NCI-H1694 treated with DMSO at 0.1 percent for 48 hours (cell line): ENCODE measurements at places on chromosomes 7 and 10.

GRCh38 chr7:7944619-7945282 is 23.8 kb upstream of the GLCCI1 start:
- DNase-seq: peak; percentile 87

DNA sequence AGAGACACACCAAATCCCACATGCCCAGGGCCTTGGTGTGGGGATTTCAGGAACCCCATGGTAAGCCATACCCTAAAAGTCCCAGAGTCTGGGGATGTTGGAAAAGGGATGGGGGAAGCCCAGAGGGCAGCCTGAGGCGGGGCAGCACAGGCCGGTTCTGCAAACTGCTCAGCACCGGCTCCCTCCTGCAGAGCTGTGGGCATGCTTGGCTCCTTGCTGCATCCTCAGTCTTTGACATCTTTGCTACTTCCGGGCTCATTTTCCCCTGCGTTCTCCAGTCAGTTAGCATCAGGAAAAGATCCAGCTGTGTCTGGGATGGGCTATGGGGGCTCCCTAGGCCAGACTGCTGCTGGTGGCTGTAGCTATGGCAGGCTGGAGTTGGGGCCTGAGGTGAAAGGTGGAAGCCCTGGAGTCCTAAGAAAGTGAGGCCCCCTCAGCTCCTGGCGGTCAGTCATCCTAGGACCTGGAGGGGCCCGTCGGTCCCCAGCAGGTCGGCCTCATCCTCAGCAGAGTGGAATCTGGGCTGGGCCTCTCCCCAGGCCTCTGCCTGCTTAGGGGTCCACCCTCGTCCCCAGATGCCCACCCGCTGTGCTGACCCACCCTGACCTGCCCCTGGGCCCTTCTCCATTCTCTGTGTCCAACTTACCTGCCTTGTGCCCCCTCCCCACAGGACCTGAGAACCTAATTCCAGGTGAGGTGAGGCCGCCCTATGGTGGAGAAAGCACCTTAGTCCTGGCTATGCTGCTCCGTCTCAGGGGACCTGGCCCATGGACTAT is 9.3 kb downstream of the TBATA start:
- no peak for DNase-seq

- peak; percentile 33 for DNase-seq
Observed at GRCh38 chr7:74544706-74545469, 91.2 kb downstream of the GTF2IRD1 start.

DNA sequence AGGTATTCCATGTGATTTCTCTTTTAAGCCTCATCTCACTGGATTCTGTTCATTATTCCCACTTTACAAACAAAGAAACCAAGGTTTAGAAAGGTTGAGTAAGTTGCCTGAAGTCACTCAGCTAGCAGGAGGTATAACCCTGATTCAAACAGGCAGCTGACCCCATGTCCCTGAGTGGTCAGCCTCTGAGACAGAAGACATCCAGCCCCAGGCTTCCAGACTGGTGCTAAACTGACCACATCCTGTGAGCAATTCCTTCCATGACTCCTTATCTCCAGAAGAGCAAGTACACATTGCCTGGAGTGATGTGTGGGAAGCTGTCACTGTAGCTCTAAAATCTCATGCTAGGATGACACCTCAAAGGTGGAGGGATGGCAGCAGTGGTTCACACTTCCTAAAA is 3.7 kb downstream of the PLPP4 start:
- DNase-seq: no peak

GRCh38 chr10:102467971-102468438 is 16.7 kb upstream of the C10orf95 start:
- no peak for DNase-seq

- no peak for DNase-seq
Observed at GRCh38 chr10:14225379-14225778, 105.3 kb downstream of the FRMD4A start.

DNA sequence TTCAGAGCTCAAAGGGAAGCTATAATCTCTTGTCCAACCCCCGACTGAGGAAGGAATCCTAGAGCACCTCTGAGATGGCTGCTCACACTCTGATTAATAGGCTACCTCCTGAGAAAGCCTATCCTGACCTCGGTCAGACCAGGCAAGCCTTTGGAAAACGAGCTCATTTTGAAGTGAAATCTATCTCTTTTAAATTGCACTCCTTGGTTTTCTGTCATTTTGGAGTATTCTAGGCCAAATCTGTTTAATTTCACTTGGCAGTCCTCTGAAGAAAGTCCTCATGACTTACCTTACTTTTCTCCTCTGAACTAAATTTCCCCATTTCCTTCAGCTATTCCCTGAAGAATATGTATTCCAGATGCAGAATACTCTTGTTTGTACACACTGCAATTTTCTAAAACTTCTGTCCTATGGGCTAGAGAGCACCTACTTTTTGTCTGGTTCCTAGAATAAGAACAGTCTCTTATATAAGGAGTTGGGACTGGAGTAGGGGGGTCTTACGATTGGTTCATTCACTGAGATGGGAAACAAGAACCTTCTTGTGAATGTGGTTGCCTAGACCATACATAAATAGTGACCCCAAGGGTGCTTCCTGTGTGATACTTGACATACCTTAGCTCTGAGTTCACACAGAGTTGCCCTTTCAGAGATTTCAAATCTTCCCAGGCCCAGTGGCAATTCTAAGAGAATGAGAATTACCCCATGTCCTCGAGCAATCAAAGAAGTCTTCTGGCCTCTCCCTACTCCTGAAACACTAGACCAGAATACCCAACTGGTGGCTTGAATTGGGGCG is 31.9 kb upstream of the HPS1 start:
- no peak for DNase-seq

GRCh38 chr10:80173466-80173865 is 31.9 kb downstream of the ANXA11 start:
- DNase-seq: peak; percentile 23

GRCh38 chr10:103504181-103504783 is 10.8 kb downstream of the NEURL1 start:
- no peak for DNase-seq

GRCh38 chr10:110175406-110175805 is 32.0 kb upstream of the MXI1 start:
- DNase-seq: no peak

DNA sequence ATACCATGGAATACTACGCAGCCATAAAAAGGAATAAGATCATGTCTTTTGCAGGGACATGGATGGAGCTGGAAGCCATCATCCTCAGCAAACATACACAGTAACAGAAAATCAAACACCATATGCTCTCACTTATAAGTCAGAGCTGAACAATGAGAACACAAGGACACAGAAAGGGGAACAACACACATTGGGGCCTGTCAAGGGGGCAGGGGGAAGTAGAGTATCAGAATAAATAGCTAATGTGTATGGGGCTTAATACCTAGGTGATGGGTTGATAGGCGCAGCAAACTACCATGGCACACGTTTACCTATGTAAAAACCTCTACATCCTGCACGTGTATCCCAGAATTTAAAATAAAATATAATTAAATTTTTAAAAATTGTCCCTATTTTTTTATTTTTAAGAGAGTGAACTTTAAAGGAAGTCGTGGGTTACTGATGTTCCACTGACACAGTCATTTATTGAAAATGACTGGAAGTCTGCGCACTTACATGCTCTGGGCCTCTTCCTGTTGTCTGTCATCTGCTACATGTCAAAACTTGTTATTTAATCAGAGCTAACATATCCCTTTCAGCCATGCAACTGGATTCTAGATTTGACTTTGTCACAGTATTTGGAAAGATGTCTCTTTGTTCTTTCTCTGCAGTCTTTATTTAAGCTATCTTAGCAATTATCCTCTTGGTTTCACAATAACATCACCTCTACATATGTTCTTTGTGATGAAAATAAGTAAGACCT is 73.7 kb upstream of the ABCB5 start:
- no peak for DNase-seq

GRCh38 chr7:113918946-113919345 is at the start of gene PPP1R3A:
Gene PPP1R3A, minus strand, starts transcription at chr7:113919009. Its CDS starts 13 bp downstream, at chr7:113918996.
- DNase-seq: no peak

- no peak for DNase-seq
Observed at GRCh38 chr7:115642194-115642593, 388.4 kb downstream of the TFEC start.

DNA sequence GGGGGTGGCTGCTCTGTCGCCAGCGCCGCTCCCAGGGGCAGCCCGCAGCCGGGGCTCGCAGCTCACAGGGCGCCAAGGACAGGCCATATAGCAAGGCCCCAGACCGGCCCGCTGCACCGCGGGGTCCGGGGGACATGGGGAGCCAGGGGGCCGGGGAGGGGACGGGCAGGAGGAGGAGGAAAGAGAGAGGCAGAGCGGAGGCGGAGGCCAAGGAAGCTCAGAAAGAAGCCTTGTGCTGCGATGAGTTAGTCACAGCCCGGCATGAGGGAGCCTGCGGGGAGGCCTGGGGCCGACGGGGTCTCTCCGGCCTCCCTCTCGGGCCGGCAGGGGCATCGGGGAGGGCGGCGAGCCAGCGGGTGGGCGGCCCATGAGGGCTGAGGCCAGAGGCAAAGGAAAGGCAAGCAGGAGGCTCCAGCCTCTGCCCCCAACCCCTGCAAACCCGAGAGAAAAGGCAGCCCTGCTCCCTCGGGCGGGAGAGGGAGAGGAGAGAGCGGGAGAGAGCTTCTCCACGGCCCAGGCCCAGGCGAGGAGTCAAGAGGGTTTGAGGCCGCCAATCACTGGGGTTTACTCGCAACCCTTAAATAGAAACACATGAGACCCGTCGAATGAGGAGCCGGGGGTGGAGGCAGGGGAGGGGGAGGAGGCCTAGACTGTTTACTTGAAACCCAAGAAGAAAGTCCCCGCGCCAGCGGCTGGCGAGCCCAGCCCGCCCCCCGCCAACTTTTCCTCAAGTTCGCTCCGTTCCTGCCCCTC is 167.9 kb downstream of the NEURL1 start:
- DNase-seq: peak; percentile 23

DNA sequence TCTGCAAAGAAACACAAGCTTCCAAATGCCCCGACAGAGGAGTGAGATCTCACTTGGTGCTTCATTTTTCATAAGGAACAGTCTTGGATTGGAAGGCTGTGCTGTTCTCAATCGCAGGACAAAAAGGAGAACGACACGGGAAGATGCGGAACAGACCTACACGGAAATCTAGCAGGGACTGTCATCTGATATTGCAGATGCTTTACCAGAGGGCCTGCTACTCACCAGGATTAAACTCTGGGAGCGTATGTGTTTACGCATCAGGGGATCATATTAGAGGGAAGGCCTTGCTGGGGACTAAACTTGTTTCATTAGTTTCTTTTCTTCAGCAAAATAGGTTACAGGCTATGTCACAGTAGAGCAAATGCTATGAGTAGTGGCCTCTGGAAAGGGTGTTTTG is 82.8 kb upstream of the EEPD1 start:
- no peak for DNase-seq
